Pulmonary artery endothelial cell (primary cell): ENCODE measurements at places on chromosomes 3 and 15.

DNA sequence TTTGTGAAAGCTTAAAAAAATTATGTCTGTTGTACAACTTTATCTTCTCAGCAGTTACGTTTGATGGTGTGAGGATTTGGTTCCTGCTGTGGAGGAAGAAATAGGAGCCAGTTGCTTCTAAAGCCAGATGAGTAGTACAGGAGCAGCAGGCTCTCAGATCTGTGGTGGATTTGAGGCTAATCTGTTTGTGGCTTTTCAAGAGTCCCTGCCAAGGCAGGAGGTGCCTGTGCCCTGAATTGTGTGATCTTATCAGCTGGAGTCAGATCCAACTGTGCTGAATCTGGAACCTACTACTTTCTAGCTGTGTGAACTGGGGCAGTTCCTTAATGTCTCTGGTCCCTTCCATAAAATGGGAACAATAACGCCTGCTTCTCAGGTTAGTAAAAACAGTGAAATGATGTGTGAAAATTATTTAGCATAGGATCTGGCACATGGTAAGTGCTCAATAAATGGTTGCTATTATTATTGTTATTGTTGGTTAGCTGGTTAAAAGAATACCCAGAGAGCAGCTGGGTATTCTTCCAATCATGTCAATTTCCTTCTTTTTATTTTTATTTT, 7.7 kb downstream of the CLDN11 start:
- DNase-seq: no peak

DNA sequence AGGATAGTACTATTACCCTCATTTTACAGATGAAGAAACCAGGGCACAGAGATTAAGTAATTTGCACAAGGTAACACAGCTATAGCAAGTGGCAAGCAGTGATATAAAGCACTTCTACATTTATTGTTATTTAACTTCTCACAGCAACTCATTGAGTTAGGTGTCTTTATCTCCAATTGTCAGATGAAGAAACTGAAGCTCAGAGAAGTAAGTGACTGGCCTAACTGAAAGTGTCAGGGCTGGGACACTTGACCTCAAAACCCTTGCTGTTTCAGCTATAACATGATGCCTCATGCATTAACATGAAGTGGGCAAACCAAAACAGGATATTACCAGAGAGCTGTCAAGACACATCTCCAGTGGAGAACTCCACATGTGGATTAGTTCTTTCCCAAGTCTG, 65.8 kb upstream of the LEKR1 start:
- DNase-seq: no peak

DNA sequence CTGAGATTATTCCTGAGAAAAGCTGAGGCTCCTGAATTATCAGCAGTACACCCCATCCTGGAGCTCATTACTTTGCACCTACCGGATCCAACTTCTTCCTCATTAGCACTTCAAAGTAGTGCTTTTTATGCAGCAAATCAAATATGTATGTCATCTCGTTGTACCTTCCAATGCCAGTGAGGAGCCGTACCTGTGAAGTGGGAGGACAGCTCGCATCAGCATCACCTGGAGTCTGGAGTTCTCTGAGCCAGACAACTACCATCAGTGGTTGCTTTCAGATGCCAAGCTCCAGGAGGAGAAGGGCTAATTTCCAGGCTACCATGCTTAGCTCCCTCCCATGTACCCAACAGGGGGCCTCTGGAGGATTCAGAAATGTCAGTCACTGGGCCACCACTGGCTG, 32.4 kb downstream of the EIF3J start:
- no peak for DNase-seq

DNA sequence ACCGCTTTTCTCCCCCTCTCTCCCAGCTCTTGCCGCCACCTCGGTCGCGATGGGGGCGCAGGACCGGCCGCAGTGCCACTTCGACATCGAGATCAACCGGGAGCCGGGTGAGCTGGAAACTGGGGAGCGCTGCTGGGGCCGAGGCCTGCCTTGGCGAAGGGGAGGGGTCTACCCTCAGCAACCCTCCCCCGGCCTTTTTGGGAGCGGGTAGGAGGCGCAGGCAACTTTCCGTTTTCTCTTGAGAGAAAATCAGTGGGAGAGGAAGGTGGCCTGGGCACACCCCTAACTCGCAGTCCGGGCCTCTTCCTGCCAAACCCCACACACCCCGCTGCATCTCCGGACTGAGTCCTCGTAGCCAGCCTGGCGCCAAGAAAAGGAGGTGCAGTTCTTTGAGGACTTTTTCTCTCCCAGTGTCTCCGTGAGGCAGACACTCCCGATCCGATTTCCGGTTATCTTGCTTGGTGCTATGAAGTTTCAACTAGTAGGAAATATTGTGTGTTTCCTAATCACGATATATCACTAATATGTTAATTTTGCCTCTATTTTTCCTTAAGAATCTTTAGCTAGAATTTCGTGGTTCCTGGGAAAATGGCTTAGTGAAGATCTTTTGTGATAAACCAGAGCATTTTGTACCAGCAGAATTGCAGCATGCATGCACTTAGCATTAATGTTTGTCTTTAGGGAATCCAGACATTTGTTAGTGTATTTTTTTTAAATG, 631 bp downstream of the NKTR start:
- DNase-seq: no peak

DNA sequence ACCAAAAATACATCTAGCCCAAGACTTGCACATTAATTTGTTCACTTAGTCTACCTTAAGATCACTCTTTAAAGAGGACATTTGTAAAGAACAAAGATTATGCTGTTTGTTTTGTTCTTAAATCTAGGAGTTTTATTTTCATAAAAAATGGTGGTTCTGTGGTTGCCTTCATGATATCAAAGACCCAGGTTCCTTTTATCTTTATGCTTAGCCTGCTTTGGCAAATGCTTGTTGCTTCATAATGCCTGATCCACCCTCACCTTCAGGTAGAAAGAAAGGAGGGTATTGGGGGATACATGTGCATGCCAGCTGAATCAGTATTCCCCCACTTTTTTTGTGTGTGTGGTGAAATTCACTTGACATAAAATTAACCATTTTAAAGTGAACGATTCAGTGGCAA, 48.5 kb downstream of the GTF2E1 start:
- DNase-seq: no peak

DNA sequence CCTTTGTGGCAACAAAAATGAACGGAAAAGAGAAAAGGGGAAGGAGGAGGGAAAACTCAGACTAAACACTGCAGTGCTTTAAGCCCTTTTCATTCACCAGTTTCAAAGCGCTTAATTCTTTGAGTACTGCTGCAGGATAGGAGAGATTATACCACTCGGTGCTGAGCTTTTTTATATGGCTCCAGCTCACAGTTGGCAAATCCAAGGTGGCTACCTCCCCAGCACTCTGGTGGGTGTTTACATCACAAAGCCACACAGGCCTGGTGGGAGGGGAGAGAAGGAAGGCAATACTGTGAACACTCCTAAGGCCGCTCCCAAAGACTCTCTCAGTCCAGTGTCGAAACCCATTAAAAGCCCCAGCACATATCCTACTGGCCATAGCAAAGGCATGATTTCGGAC, 191.4 kb downstream of the STT3B start:
- DNase-seq: no peak

DNA sequence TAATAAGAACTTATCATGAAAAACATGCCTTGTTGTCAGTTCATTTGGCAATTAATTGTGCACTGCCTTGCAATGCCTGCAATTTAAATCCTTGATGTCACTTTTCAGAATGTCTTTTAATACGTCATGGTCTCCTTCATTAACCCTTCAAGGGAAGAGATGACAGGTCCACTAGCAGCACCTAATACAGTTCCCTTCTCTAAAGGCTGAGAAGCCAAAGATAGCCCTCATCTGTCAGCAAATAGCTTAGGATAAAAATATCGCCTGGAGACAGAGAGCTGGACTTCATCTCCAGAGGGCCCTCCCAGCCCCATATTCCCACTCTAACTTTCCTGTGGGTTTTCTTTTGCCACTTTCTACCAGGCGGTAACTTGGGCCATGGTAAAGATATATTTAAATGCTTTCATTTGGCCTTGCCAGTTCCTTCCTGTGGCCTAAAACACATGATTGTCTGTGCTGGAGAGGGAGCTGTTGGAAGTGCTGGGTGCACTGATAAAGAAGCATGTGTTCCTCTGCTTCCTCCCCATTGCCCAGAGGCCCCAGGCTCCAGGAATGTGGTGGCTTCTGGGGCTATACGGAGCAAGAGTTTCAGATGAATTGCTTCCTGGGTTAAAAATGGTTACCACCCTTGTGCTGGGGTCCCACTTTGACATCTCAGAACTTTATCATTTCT, 76.3 kb upstream of the UMPS start:
- DNase-seq: no peak

- peak; percentile 67 for DNase-seq
Measured at GRCh38 chr3:143084856-143085731, 34.5 kb upstream of the CHST2 start.

GRCh38 chr3:126399351-126399735, 4.6 kb downstream of the CFAP100 start:
- no peak for DNase-seq

- no peak for DNase-seq
Measured at GRCh38 chr15:39672666-39673065, 91.8 kb downstream of the THBS1 start.

DNA sequence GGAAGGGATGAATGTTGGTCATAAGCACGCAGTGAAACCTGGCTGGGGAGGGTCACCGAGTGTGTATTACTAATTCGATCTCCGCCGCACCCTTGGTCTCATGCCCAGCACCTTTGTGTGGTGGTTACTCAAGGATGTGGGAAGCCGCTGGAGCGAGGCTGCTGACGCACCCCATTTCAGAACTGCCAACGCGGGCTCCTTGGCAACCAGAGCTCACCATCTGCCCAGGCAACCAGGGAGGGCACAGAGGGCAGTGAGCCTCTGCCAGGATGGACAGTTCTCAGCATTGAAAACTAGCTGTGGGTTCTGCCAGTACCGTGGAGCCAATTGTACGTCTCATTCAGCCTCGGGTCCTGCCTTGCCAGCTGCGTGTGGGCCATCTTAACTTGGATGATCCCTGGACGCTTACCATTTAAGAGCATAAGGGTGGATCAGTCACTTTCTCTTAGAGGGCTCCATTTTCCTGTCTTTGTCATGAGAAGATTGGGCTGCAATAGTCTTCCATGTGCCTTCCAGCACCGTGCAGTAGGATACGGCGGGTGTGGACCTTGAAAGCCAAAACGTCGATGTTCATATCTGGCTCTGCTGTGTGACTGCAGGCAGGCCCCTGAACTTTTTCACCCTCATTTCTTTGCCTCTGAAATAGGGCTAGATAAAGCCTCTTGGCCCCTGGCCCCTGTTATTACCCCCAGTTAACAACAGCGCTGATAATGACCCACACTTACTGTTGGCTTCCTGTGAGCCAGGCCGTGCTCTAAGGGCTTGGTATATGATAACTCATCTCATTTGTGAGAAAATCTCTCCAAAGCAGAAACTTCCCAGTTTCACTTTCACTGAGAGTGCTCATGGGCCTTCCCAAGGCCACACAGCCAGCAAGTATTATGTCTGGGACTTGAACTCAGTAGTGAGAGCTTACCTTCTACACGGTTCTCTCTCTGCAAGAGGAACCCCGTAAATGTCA, 238.8 kb downstream of the OPA1 start:
- DNase-seq: no peak

DNA sequence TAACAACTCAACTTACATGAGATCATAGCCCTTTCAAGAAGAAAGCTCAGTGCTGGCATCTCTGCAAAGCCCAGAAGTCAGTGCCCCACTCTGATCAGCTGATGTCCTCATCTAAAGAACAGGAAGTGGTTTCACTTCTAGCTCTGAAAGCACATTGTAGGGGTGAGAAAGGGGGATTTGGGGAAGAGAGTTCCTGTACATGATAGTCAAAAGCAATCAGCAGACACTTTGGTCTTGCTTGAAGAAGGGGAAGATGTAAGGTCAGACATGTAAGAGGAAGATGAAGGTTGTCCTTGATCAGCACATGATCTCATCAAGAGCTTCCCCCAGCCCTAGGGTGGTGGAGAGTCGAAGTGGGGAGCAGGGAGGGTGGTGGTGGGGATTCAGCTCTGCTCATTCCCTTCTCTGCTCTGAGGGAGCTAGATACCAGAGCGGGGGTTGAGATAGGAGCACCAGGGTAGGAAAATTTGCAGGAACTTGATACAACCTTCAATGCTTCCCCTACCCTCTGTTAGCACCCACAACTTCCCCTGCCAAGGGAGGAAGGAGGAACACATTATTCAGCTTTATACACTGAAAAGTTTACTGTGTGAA, 76.4 kb upstream of the ETV5 start:
- no peak for DNase-seq

GRCh38 chr3:157807280-157807679, 298.9 kb downstream of the SHOX2 start:
- DNase-seq: no peak

DNA sequence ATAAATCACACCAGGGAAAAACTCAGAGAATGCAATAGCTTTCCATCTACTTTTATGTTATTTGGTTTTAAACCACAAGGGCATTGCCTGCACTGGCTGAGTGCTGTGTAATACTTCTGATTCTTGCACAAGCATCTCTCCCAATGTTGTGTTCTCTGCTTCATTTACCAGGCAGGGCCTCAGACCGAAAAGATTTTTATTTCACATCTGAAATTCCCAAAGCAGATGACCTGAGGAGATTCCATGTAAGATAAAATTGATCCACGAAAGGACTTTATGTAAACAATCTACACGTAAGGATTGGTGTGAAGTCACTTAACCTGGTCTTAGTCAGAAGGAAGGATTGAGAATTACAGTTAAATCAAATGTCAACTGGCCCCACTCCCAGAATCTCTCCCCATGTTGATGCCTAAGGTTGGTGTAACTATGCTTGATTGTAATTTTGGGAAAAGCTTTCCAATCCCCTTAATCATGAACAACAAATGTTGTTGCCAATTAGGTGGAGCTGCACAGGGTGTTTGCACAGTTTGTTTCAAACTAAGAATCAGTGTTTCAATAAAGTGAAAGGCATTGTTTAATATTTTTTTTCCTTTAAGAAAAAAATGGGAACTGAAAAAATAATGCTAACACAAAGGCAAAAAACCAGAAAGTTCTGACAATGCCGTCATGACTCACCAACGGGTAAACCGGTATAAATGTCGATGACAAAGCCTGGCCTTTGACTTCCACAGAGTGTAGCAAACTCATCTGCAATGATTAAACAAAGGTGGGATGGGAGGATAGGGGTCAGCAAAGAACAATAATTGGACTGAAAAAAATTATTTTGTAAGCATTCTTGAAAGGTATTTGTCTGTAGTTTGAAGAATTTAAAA, 128.6 kb downstream of the DUT start:
- DNase-seq: peak; percentile 22

- peak; percentile 71 for DNase-seq
Measured at GRCh38 chr3:4751502-4752101, 227.6 kb upstream of the BHLHE40 start.

- no peak for DNase-seq
Measured at GRCh38 chr15:51327081-51327480, 11.3 kb downstream of the CYP19A1 start.

DNA sequence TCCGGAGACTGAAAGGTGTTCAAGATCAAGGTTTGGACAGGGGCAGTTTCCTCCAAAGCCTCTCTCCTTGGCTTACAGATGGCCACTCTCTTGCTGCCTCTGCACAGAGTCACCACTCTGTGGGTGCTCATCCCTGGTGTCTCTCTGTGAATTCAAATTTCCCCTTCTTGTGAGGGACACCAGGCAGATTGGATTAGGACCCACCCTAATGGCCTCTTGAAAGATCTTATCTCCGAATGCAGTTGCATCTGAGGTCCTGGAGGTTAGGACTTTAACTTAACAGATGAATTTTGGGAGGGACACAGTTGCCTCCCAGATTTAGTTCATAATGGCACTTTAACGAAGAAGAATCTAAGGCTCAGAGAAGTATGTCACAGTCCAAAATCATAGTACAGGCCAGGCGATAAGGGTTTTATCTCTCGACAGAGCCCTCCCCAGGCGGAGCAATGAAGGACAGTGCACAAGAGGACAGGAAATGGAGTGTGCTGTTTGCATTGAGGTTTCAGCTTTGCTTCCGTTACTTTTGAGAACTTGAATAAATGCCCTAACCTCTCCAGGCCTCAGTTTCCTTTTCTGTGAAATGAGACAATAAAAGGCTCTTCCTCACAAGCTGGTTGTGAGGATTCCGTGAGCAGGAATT, 38.9 kb upstream of the KIF23 start:
- DNase-seq: no peak
